ENCODE measurements at places on chromosomes 4 and X. TPM values are rescaled to one million over a fixed set of nuclear protein-coding genes. Genes with fewer than 3 reads are reported as not detected.
A peak's percentile ranks its signal among the peaks of the same experiment; 100 is the strongest.

Gene SMR3B
- not detected for total RNA-seq

Gene SCLT1
- 7.0 TPM for total RNA-seq

Gene PCDH10
- total RNA-seq, result 0.22 TPM

Gene ZNF157
- total RNA-seq, result not detected

Gene PHOX2B
- not detected for total RNA-seq

Gene MSANTD1
- 0.40 TPM for total RNA-seq

GRCh38 chrX:153184787-153185186 is 5.7 kb downstream of the MAGEA1 start:
- DNase-seq, result no peak

DNA sequence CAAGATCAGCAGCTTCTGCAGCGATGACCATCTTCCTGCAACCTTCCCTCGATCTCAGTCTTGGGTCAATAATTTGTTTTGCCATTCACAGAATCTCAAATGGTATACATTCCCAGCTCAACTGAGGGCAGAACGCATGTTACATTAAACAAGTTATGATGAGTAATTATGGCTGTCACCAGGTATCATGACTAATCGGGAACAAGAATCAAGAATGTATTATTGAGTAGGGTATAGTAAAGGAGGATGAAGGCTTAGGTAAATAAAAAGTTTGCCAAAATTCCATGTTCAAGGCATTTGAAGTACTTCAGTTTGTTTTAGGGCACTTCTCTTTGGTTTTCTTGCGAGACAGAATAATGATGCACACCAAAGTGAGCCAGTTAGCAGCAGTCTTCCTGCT is 194.1 kb downstream of the SH2D1A start:
- no peak for DNase-seq

- no peak for DNase-seq
These were observed 62.3 kb upstream of the ADAMTS3 start for GRCh38 chr4:72631296-72631695.

GRCh38 chr4:5474756-5475155 is 233.6 kb downstream of the EVC2 start:
- DNase-seq, result no peak

DNA sequence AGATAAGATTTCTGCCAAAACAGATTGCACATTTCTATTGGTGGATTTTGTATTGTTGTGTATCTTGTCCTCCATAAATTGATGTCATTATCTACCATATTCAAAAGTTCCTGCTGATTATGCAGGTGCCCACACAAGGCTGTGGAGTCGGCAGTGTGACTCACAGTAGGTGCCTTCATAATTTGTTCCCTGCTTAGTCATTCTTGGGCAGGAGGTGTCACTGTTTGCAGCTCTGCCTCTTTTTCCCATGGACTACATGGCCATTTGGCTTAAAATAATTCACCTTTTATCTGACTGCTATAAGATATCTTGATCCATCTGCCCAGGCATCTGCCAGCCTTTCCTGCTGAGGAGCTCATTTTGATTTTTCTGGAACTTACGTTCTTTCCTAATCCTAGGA is 33.6 kb upstream of the ENPEP start:
- DNase-seq, result no peak

- peak; percentile 77 for DNase-seq
These were observed 102.4 kb downstream of the CLNK start for GRCh38 chr4:10582059-10582686.

GRCh38 chr4:61320631-61321030 is 120.5 kb downstream of the ADGRL3 start:
- no peak for DNase-seq

DNA sequence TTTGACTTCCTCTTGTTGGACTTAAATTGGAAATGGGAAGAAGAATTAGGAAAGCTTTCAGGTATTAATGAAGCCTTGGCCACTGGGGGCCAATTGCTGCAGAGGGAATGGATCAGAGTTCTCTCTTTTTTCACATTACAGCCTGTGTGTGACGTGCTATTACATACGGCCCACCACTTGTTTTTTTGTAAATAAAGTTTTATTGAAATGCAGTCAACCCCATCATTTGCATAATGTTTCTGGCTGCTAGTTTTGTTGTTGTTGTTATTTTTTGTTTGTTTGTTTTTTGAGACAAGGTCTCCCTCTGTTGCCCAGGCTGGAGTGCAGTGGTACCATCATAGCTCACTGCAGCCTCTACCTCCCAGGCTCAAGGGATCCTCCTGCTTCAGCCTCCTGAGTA is 98.4 kb downstream of the ASMT start:
- DNase-seq, result no peak

DNA sequence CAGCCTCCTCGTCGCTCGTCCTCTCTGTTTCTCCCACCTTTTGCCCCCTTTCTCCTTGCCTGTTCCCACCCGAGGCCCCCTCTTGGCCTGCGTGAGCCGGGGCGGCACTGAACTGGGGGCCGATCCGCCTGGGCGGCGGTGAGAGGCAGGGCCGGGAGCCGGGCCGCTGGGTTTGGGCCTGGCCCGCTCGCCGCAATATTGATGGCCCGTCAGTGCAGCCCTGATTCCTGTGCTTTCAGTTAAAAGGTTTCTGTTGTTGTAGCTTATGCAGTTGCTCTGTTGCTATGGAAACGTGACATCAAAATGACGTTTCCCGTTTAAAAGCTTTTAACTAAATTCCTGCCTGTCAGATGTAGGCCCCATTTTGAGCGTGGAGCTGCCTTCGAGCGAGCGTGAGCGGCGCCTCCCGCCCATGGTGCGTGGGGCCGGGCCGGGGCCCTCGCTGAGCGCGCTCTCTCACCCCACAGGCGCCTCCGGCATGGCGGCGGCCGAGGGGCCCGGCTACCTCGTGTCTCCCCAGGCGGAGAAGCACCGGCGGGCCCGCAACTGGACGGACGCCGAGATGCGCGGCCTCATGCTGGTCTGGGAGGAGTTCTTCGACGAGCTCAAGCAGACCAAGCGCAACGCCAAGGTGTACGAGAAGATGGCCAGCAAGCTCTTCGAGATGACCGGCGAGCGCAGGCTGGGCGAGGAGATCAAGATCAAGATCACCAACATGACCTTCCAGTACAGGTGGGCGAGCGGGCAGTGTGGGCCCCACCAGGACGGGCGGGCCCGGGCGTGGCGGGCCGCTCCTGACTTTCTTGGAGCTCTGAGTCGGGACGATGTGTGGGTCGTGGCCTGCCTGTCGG is at the start of gene MSANTD1:
TSS of gene MSANTD1 (plus strand) at position 349 of the 851 bp plus-strand sequence. CDS start at position 413, 64 bp downstream.
- peak; percentile 28 for DNase-seq

DNA sequence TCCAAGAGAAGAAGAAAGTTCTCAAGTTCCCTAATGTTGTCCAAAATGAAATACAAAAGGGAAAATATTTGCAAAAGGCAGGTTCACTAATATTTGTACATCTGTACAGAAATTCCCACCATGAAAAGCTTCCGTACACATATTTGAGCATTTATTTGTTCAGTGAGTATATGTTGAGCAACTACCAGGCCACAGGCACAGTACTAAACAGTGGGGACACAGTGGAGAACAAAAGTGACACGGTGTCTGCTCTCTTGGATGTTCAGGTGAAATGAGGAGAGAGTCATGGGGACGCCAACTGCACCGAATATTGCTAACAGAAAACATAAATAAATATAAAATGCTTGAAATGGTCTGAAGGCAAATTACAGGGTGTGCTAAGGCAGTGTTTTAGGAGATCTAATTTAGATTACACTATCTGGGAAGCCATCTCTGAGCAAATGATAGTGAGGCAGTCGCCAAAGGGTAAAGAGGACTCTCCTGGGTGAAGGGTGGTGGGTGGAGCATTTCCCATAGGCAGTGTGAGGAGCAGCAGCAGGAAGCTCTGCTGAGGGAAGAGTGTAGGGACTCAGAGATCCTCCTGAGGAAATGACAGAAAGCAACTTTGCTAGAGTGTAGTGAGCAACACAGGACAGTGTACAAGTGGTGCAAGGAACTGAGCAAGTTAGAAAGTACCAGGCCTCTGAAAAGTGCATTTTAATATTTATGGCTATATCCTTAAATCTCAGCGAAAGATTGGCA is 375.2 kb downstream of the GALNTL6 start:
- DNase-seq, result no peak

- DNase-seq, result peak; percentile 96
These were observed 623.8 kb upstream of the DIPK2B start for GRCh38 chrX:45824471-45824870.

All from lung microvascular endothelial cell (primary cell).